ENCODE measurements at places on chromosomes 11 and 22.

- peak; percentile 86 for DNase-seq
Measured at GRCh38 chr11:123173040-123173855, 21.8 kb downstream of the CLMP start.

DNA sequence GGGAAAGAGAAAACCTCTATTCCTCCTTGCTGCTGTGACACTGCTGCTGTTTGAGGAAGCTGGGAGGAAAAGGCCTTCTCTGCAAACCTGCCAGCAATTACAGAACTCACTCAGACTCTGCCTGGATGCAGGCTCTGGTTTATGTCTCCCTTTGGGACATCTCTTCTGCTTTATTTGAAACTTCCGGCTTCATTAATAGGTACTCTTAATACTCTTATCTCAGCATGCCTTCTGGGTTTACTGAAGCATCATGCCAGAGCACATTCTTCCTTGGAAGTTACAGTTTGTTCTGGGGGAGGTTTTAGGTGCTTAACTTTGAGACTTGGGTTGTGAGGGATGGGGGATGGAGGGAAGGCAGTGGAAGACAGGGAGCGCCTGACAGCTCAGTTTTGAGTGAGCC lies 79.9 kb downstream of the NAV2 start:
- no peak for DNase-seq

DNA sequence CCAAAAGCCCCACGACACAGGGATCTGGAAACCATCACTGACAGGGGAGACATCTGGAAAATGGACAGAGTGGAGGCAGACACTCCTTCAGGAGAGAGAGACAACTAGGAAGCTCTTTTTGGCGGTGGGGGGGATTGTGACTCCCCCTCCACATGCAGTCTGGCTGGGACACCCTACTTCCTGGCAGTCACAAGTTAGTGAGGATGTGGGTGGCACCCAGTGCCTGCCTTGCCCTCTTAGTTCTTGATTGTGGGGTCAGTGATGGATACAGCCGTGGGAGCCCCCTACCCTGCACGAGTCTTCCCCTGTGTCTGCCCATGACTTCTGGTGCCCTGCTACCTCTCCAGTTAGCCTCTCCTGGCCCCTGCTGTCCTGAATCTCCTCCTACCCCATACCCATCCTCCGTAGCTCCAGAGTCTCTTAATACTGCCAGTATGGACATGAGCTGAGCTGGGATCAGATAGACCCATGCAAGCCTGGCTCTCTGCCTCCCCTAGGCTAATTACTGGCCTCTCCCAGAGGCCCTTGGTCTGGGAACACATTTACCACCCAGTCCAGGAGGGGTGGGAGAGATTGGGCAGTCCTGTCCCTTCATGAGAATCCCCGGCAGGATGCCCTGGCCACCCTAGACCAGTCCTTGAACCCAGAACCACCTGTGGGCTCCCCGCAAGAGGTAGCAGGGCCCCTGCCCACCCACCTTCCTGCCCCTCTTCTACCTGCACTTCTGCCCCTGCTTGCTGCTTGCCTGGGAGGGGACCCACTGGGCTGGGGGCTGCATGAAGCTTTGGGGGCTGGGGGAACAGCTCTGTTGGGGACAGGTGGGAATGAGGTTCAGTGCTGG lies 22.8 kb downstream of the RHBDD3 start:
- no peak for DNase-seq

DNA sequence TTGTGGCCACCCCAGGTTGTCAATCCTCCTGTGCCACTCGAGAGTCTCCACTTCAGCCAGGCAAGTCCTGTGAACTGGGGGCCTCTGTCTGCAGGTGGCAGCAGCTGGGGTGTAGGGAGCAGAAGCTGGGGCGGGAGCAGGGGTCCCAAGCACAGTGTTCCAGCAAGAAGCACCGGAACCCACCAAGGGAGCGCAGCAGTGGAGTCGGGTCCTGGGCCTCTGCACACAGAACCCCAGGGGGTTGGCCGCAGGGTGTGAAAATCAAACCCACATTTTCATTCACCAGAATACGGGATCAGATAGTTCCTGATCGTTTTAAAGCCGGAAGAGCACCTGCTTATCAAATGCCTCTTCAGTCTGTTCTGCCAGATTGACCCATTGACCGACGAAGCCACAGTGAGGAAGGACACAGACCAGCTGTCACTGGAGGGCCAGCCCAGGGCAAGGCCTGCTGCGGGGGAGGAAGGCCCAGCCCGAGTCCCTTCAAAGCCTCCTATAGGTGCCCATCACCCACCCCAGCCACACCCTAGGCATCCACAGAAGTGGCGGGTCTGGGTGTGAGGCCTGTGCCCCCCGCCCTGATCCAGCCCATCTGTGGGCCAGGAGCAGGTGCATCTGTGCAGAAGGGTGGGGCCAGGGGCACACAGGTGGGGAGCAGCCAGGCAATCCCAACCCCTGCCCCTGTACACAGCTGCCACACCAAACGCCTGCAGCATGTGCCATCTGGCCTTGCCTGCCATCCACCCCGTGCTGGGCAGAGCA lies 34.1 kb downstream of the RSPH14 start:
- DNase-seq = no peak

DNA sequence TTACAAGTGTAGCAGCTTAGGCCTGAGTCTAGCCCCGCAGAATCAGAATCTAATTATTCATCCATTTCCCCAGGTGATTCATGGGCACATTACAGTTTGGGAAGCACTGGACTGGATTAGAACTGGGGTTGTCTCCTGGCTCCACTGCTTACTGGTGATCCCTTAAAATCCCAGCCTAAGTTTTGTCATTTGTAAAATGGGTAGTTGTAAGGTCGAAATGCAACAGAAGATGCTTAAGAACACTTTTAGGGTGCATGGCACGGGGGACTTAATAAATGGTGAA lies 1.3 kb downstream of the STX3 start:
- DNase-seq = peak; percentile 41

GRCh38 chr11:115454525-115454924 lies 49.7 kb downstream of the CADM1 start:
- DNase-seq = no peak

DNA sequence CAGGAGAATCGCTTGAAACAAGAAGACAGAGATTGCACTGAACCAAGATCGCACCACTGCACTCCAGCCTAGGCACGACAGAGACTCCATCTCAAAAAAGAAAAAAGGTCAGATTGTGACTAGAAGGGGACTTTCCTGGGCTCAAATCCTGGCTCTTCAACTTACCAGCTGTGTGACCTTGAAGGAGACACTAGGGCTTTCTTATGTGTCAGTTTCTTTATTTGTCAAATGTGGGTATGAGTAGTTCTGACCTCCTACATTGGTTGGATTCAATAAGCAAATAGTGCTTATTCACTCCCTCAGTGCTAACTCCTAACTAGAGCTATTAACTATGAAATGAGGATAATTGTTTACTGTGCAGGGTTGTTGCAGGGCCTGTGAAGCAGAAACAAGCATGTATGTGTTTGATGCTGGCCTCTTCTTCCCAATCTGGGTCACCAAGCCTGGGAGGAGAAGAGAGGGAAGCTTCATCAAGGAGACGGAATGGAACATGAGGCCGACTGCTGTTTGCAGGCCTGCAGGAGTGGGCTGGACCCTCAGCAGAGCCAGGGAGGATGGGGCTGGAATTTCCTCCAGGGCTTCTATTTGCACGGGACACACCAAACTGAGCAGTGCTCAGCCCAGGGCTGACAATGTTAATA lies 22.5 kb downstream of the RHOD start:
- DNase-seq = no peak

GRCh38 chr22:49147617-49148175 lies 680.0 kb downstream of the BRD1 start:
- DNase-seq = no peak

DNA sequence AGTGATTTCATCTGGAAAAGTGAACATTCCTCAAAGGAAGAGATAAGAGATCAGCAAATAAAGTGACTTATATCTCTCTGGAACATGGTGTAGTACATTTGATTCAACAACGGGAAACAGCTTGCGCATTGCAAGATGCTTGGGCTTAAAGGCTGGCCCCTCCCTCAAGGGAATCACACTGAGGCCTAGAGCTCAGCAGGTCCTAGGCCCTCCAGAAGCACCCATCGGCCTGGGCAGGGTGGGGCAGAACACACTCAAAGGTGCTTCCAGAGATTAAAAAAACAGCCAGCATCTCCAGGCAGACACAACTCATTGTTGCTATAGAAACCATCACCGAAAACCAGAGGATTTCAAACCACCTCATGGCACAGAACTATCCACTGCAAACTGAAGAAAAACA lies 69.0 kb upstream of the ARFGAP3 start:
- DNase-seq = peak; percentile 10

DNA sequence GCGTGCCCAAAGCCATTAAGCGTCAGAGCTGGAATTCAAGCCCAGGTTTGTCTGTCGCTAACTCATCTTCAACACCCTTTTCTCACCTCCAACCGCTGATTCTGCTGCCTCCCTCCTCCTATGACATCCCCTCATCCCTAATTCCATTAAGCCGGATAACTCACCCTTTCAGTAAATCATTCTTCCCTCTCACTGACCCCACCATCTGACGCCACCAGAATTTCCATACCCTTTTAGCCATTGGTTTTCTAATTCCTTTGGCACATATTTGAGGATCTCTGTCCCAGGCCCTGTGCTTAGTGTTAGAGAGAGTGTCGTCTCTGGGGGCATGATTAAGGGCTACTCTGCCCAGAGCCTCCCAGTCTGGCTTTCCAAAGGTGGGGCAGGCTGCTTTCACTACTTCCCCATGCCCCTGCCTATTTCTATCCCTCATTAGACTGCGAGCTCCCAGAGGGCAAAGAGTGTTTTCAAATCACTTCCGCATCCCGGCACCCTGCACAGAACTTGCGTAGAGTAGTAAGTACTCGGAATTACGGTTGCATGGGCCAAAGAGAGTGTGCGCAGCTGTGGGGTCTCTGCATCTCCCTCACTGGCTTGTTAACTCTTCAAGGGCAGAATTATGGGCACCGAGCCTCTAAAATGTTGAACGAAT lies 3.9 kb downstream of the KLHL35 start:
- DNase-seq = no peak

DNA sequence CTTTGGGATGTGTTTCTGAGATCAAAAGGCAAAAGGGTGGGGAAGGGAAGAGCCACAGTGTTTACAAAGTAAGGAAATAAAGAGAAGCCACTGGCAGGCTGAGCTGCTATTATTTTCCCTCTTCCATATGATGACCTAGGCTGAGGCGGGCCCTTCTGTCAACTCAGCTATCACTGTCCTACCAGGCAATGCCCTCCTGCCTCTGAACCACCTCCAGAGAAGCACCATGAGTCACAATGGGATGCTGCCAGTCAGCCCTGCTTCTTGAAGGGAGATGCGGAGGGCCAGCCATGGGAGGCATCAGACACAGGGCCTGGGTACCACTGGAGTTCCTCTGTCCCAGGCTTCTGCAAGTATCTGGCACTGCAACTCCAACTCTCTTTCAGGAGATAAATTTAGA lies 107.9 kb upstream of the BID start:
- DNase-seq = no peak

DNA sequence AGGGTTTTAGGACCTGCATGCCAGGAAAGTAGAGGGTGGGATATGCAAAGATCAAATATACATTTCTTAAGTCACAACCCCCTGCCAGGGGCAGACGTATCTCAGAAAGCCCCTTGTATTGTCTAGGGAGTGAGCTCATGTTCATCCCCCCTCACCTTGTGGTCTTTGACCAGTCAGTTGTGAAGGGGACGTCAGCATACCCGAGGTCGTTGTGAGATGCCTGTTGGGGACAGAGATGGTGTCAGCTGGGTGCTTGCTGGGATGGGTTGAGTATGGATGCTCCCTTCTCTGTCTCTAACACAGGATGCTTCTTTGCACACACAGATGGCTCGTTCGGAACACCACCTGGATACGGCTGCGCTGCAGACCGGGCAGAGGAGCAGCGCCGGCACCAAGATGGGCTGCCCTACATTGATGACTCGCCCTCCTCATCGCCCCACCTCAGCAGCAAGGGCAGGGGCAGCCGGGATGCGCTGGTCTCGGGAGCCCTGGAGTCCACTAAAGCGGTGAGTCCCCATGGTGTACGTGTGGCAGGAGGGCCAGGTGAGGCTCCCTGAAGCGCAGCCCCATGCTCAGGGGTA lies 73.3 kb downstream of the BCR start:
- no peak for DNase-seq

DNA sequence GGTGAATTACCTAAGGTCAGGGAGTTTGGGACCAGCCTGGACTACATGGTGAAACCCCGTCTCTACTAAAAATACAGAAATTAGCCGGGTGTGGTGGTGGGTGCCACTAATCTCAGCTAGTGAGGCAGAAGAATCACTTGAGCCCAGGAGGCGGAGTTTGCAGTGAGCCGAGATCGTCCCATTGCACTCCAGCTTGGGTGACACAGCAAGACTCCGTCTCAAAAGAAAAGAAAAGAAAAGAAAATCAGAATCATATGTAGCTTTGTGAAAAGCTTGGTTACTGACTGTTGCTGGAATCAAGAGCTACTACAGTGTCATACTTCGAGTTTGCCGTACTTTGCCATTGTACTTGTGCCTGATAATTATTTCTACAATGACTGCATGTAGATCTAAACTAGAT lies 4.2 kb upstream of the TMEM135 start:
- no peak for DNase-seq

DNA sequence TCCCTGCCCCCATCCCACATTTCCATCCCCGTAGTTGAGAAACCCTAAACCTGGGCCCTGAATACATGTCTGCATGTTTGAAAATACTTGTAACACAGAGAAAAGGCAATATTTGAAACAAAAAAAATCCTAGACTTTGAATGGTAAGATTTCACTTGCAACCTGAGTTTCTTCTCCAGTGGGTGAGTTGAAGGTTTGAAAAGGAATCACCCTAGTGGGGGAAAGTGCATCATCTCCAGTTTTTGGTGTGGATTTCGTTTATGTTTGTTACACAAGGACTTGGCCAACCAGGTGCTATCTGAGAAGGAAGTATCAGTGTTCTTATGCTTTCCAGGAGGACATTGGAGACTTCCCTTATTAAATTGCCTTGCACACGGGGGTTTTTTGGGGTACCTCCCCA lies 90.4 kb downstream of the ABTB2 start:
- no peak for DNase-seq
